ENCODE measurements at places on chromosomes 7 and 10.

GRCh38 chr10:68296843-68297663 is 34.8 kb upstream of the HNRNPH3 start:
- no peak for DNase-seq

- no peak for DNase-seq
Measured at GRCh38 chr10:87816898-87817608, 973 bp downstream of the ATAD1 start.

DNA sequence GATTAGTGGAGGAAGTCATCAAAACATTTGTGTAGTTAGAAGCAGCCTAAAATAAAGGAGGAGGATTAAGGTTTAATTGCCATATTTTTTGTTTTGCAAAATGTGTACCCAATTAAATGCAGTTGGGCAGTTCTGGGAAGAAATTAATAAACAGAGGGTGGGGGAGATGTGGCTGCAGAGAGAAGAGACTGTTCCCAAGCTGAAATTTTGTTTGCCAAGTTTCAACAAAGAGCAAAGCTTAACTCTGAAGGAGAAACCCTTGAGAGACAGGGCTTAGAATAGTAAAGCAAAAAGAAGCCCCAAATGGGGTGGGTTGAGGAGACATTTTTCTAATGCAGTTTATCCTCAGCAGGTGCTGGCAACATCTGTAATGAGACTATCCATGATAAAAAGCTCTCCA is 298.0 kb upstream of the NRP1 start:
- no peak for DNase-seq

DNA sequence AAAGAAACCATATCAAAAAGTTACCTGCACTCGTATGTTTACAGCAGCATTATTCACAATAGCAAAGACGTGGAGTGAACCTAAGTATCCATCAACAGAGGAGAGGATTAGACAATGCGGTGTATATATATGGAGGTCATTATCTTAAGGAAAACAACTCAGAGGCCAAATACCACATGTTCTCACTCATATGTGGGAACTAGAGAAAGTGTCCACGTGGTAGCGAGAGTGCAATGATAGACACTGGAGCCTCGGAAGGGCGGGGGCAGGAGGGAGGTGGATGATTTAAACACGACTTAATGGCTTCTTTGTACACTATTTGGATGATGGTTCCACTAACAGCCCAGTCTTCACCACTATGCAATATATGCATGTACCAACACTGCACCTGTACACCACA is 40.1 kb upstream of the RNF32 start:
- no peak for DNase-seq

- no peak for DNase-seq
Measured at GRCh38 chr7:91351374-91351773, 87.1 kb downstream of the FZD1 start.

DNA sequence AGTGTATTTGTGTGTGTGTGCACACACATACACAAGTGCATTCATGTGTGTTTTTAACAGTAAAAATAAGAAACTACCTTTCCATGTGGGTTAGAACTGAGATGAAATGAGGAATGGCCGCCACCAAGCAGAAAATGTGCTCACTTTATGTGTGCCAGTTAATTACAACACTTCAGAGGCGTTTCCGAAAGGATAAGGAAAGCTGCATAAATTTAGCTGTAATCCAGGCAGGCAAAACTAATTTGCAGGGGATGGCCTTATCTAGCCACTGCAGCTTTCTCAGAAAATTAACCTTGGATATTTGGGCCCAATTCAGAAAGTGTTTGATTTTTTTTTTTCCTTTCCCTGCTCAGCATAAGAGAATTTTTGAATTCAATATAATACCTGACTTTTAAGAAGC is 328.8 kb upstream of the PHF14 start:
- DNase-seq = no peak

DNA sequence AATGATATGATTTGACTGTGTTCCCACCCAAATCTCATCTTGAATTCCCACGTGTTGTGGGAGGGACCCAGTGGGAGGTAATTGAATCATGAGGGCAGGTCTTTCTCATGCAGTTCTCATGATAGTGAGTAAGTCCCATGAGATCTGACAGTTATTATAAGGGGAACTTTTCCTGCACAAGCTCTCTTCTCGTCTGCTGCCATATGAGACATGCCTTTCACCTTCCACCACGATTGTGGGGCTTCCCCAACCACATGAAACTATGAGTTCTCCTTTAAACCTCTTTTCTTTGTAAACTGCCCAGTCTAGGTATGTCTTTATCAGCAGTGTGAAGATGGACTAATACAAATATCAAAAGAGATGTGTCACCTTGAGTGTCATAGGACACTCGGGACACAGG is 502.7 kb upstream of the PODXL start:
- DNase-seq = no peak

- DNase-seq = no peak
Measured at GRCh38 chr7:37945336-37945735, 24.9 kb downstream of the EPDR1 start.

DNA sequence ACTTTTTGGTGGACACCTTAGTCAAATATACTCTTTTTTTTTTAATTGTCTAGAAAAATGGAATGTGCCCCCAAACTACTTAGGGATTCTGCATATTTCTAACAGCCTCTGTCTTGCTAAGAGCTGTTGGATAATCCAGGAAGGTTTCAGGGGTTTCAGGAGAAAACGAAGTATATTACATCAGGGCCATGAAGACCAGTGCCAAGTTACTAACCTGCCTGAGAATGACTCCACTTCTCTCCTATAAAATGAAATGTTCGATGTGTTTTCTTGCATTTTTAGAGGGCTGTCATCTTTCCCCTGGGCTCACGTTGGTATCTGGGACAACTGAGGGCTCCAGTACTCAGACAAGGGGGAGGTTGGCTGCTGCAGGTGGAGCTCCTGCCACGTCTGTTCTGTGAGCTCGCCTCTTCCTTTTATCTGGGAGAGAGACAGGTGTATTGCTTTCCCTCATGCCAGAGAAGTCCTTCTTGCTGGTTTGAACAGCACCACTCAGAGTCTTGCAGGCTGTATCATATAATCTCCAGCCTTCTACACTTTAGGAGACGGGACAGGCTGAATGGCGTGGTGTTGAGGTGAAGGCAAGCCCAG is 71.3 kb downstream of the CAMK1D start:
- no peak for DNase-seq

- no peak for DNase-seq
Measured at GRCh38 chr7:35826751-35827150, 25.9 kb downstream of the SEPTIN7 start.

- DNase-seq = no peak
Measured at GRCh38 chr10:73959484-73960243, 38.3 kb upstream of the VCL start.

DNA sequence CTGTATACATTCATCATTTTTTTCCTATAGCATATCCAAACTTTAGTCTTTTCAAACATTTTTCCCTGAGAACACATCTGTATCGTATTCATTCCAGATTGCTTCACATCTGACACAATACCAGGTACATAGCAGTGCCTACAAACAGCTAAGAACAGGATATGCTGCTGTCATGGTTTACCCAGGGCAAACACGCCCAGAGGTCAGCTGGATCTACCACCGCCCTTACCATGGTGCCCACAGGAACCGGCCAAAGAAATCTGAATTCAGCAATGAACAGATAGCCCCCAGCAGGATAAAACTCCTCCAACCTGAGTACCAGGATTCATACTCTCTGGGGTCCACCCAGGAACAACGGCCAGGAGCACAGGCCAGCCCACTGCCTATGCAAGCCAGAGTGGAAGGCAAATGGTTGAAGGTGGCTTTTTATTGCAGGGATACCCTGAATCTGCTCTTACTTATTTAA is 43.0 kb downstream of the TNS3 start:
- DNase-seq = no peak

GRCh38 chr7:44294325-44295069 is 30.9 kb downstream of the CAMK2B start:
- DNase-seq = no peak

GRCh38 chr10:126917375-126917774 is 12.1 kb downstream of the DOCK1 start:
- DNase-seq = no peak

DNA sequence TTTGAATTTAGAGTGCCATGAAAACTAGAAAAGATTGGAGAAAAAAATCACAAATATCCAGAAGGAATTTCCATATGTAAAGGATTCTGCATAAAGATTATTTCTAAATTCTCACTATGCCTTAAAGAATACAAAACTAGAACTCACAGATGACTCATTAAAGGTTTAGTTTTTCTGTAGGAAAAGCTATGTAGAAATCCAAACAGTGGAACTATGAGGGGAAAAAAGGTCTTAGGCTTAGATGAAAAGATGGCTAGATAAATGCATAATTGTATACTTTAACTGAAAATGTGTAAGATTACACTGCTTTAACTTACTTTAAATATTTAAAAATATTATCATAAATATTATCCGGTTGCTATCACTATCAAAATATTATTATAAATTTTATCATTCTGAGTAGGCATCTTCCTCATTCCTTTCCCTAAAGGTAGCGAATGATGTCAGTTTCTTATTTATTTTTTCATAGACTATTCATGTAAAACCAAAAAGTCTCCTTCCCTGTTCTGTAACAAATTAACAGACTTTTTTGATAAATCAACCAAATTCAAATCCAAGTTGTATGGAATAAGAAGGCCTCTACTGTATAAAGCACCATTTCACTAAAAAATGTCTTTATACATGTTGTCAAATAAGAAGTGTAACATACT is 69.1 kb upstream of the COMTD1 start:
- no peak for DNase-seq

DNA sequence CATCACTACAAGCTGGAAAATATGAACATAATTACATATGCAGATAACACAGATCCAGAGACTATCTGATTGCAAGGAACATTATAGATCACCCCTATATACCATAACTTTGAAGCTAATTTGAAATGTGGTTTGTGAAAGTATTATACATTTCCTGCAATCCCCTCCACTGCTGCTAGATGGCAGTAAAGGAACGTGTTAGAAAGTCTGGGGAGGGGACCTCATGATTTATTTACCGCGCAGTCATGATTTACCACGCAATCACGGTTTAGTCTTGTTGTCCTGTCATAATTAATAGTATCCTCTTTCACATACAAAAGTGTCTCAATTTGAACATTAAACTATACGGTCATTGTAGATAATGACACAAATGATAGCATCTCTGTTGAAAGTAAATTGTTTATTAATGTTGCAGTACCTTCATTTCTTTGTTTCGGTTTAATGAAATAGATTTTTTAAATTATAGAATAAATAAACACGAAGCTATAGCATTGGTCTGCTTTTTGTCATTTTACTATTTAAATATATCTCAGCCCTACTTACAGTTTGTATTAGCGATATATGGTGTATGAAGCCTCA is 145.3 kb upstream of the PRSS1 start:
- no peak for DNase-seq

- no peak for DNase-seq
Measured at GRCh38 chr7:155589001-155589980, 42.9 kb upstream of the CNPY1 start.

GRCh38 chr10:42177077-42177792 is 461.1 kb downstream of the ZNF33B start:
- no peak for DNase-seq

GRCh38 chr10:127880557-127880956 is 12.2 kb downstream of the CLRN3 start:
- no peak for DNase-seq

DNA sequence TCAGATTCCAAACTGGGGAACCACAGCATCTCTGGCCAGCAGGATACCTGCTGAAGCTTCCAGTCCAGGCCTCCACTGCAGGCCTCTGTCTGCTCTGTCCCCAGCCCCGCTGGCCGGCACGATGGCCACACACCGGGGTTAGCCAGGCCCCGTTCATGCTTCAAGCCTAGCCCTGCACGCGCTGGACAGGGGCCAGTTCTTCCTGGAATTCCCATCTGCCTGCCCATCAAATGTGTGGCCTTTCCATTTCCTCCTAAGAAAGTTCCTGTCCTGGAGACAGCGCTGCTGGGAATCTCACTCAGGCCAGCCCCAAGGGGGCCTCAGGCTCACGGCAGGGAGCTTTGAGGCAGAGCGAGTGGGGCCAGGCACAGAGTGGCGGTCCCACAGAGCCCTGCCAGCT is 18.0 kb downstream of the SH2B2 start:
- DNase-seq = no peak

- DNase-seq = no peak
Measured at GRCh38 chr7:151840088-151840910, 36.6 kb downstream of the PRKAG2 start.

- no peak for DNase-seq
Measured at GRCh38 chr10:52346394-52347326, 32.6 kb downstream of the DKK1 start.

GRCh38 chr10:13712476-13712836 is 125.7 kb downstream of the PRPF18 start:
- DNase-seq = no peak

GRCh38 chr7:130982160-130982638 is 248.2 kb upstream of the KLF14 start:
- no peak for DNase-seq

GRCh38 chr7:118175740-118176139 is 8.2 kb upstream of the LSM8 start:
- DNase-seq = no peak

GRCh38 chr10:1255600-1256431 is 199.6 kb downstream of the WDR37 start:
- no peak for DNase-seq

- DNase-seq = no peak
Measured at GRCh38 chr10:49649294-49649693, 30.2 kb upstream of the C10orf53 start.

GRCh38 chr10:24958091-24958720 is 5.8 kb upstream of the PRTFDC1 start:
- no peak for DNase-seq

GRCh38 chr7:44978511-44979366 is at the start of gene MYO1G:
TSS of gene MYO1G (minus strand) at chr7:44979015. CDS start at chr7:44978961, 54 bp downstream.
- DNase-seq = no peak

- DNase-seq = no peak
Measured at GRCh38 chr10:35322636-35323035, 13.7 kb upstream of the CCNY start.

- no peak for DNase-seq
Measured at GRCh38 chr10:18479502-18479901, 171.9 kb downstream of the NSUN6 start.

Data from 8988T (cell line).